ENCODE measurements at places on chromosomes 5 and 9.

DNA sequence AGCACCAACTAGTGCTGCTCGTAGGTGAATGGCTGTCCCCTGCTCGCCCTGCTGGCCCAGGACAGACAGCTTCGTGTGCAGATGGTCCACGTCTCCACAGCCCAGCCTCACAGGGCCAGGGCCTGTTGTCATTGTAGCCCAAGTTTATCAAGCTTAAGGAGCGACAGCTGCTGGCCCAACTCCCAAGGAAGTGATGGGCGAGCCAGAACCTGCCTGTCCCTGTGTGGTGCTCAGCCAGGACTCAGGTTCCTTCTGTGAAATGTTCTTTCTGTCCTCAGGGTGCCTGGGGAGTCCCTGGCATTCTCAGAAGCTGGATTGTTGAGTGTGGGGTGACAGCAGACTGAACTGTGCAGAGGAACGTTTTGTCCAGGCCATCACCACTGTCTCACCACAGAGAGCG lies 16.4 kb downstream of the TRIP13 start:
- no peaks in the 10 kb centered on the region for H3K27me3 ChIP-seq
- DNase-seq = no peak
- no peak overlapping the region for H3K4me3 ChIP-seq
- H3K27ac ChIP-seq = no peak overlapping the region

GRCh38 chr5:156186760-156187159 lies 140.2 kb upstream of the SGCD start:
- no peaks in the 10 kb centered on the region for H3K4me1 ChIP-seq
- no peaks in the 10 kb centered on the region for H3K36me3 ChIP-seq
- H3K4me3 ChIP-seq = no peak overlapping the region
- H3K27me3 ChIP-seq = no peaks in the 10 kb centered on the region
- H3K27ac ChIP-seq = no peak overlapping the region

DNA sequence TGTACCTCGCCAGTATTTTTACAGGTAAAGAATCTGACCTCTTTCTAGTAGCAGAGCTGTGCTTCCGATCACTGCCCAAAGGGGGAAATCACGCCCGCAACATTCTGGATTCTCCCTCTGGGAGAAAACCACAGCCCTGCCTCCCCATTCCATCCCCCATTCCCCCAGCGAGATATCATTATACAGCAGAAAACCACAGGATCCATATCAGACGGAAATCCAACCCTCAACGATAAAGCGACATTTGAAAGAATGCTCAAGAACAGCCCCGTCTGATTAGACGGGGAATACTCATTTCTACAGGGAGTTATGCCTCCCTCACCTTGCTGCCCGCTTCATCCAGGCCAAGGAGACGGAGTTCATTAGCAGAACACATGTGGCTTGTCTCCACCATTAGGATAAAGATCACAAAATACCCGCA lies 172.8 kb downstream of the COL23A1 start:
- no peak overlapping the region for H3K4me3 ChIP-seq
- no peak for DNase-seq
- H3K4me1 ChIP-seq = peaks cover 3% of the 10 kb centered on the region
- no peaks in the 10 kb centered on the region for H3K27me3 ChIP-seq

GRCh38 chr9:124482431-124483031 lies 24.7 kb downstream of the NR5A1 start:
- no peaks in the 10 kb centered on the region for H3K27me3 ChIP-seq
- no peaks in the 10 kb centered on the region for H3K36me3 ChIP-seq
- no peak for DNase-seq
- H3K4me3 ChIP-seq = peak overlapping the region; percentile 39
- H3K4me1 ChIP-seq = peaks cover 12% of the 10 kb centered on the region

DNA sequence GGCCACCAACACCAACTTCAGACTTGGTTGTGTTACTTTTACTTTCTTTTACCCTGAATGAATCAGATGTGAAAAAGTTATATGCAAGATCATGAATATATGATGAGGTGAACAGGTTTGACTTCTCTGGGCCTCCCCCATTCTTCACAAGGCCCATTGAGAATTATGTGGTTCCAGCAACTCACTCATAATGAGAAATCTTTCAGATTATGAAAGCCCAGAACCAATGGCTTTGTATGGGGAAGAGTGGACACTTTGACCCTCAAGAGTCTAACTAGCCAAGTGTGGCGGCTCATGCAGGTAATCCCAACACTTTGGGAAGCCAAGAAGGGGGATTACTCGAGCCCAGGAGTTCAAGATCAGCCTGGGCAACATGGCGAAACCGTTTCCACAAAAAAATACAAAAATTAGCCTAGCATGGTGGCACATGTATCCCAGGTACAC lies 16.1 kb upstream of the LNPEP start:
- no peaks in the 10 kb centered on the region for H3K27me3 ChIP-seq
- H3K27ac ChIP-seq = no peak overlapping the region
- H3K4me3 ChIP-seq = no peak overlapping the region
- no peaks in the 10 kb centered on the region for H3K36me3 ChIP-seq
- H3K4me1 ChIP-seq = no peaks in the 10 kb centered on the region
- DNase-seq = no peak

- H3K4me1 ChIP-seq = no peaks in the 10 kb centered on the region
- no peaks in the 10 kb centered on the region for H3K27me3 ChIP-seq
- H3K4me3 ChIP-seq = no peak overlapping the region
- H3K36me3 ChIP-seq = no peaks in the 10 kb centered on the region
- DNase-seq = no peak
These were observed 501.9 kb downstream of the KDM4C start for GRCh38 chr9:7259544-7260241.
